ENCODE measurements at places on chromosomes 7 and 10.
A peak's percentile ranks its signal among the peaks of the same experiment; 100 is the strongest.

DNA sequence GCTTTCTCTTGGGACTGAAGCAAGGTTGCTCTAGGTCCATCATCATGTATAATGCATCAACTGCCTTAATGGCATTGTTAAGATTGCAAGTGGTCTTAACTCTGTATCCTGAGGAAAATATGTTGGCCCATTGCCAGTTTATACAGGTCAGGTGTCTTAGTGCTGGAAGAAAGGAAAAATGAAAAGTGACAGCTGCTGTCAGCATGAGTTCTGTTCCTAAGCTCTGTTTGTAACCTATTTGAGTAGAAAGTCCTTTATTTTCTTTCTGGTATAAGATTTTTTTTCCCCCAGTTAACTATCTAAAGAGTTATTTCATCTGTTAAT is 127.2 kb downstream of the SRI start:
- DNase-seq: no peak

GRCh38 chr10:101896225-101896877 is 52.8 kb upstream of the KCNIP2 start:
- peak; percentile 8 for DNase-seq

GRCh38 chr10:92413519-92413918 is 122.6 kb downstream of the MARCHF5 start:
- DNase-seq: no peak

- DNase-seq: peak; percentile 83
Measured at GRCh38 chr7:513521-514166, 6.0 kb downstream of the PDGFA start.

GRCh38 chr10:17161775-17162174 is 32.2 kb upstream of the CUBN start:
- no peak for DNase-seq

DNA sequence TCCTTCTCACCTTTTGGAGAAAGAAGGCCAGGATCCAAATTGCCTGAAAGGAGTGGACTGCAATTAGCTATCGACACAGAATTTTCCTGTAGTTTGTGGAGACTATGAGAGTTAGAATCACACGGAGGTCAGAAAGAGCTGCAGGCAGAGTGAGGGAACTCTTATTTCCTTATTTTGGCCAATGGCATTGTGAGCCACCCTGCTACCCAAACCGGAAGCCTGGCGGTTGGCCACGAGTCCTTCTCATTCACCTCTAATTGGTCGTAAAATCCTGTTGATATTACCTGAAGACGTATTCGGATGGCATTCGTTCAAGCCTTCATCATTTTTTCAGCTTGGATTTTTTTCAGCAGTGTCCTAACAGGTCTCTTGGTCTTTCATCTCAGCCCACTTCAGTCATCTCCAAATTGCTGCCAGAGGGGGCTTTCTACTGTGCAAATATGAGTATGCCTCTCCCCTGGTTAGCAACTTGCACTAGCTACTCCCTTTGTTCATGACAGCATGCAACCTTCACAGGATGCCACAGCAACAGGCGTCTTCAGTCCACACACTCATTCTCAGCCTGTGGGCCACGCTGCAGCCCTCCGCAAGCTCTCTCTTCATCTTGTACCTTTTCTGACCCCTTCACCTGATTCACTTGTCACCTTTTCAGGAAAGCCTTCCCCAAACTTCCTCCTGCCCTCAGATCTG is 66.9 kb downstream of the GATA3 start:
- no peak for DNase-seq

All from EL (cell line).